Breast epithelium (tissue), 4 donors: ENCODE measurements at places on chromosomes 13 and 19.
A peak's percentile ranks its signal among the peaks of the same experiment; 100 is the strongest.

DNA sequence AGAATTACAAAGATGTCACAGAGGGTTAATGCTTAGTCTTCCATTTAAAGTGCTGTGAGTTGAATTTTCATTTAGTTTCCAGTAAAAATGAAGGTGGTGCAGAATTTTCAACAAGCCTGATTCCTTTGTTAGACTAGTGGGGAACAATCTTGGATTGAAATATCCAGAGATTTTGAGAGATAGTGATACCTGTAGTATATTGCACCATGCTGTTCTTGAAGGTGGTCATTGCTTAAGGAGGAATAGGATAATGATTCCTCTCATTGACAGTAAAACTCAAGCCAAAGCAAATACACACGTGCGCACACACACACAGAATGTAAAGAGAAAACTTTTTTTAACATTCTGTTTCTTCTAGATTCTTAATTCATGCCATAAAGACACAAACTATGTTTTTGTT is 5.3 kb downstream of the PCDH17 start:
- no peak for DNase-seq

DNA sequence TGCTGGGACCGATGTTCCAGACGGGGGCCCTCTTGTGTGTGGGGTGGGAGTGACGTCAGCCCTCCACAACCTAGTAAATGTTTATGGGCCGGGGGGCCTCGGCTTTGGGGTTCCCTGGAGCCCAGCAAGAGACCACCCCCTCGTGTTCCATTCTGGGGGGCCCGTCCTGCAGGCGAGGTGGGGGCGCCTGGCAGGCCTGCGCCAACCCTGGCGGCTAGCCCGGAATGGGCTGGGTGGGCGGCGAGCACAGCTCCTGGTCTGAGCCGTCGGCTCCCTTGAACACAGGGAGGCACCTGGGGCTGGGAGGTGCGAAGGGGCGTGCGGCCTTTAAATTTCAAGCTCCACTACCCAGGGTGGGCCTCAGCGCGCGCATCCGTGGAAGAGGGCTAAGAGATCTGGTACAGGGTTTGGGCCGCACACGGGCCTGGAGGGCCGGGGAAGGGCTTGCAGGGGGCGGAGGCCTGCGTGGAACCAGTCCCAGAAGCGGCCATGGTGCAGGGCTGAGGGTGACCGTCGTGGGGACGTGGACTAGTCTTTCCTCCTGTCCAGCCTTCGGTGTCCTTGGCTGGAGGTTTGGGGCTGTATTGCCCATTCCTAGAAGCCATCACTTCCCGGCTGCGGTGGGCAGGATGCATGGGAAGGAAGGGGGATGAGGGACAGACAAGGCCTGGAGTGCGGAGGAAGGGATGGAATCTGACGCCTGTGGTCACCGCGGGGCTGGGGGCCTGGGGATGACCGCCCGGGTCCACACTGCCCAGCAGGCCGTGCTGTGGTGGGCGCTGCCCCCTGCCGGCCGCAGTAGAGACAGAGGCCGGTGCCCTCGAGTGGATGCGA is 11.4 kb downstream of the NDUFA11 start:
- DNase-seq, result no peak

DNA sequence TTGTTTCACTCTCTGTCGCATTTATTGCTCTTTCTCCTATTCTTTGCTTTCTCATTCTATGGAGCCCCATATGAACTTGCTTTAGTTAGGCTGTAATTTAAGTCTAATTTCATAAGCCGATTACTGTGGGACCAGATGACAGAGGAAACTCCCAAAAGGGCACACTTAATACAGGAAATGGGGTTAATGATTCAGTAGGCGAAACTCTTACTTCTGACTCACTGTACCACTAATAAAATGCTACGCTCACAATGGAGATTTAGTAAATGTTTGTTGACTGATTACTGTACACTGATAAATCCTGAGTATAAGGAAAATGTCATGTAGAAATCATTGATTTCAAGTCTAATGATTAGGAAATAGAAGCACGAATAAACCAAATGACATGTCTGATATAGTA is 276.4 kb downstream of the KLF5 start:
- DNase-seq, result no peak

- no peak for DNase-seq
These were observed 6.9 kb downstream of the THSD1 start for GRCh38 chr13:52399046-52399445.

- no peak for DNase-seq
These were observed 13.3 kb downstream of the CDC16 start for GRCh38 chr13:114248011-114248410.

DNA sequence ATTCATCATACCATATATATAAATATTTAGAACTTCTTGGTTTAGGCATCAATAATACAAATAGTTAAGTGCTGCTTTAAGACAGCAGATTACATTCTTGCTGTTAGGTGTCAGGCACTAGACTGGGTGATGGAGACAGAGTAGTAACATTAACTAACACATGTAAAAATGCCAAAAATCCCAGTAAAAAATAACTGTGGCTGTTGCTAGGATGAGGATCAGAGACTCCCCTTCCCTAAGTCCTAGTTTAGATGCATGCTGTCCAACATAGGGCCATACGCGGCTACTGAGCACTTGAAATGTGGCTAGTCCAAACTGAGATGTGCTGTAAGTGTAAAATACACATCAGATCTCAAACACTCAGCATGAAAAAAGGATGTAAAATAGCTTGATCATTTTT is 94.7 kb downstream of the CDADC1 start:
- no peak for DNase-seq

GRCh38 chr13:26821672-26822071 is 61.1 kb upstream of the GPR12 start:
- no peak for DNase-seq

GRCh38 chr13:99067159-99067985 is 89.5 kb upstream of the DOCK9 start:
- no peak for DNase-seq

DNA sequence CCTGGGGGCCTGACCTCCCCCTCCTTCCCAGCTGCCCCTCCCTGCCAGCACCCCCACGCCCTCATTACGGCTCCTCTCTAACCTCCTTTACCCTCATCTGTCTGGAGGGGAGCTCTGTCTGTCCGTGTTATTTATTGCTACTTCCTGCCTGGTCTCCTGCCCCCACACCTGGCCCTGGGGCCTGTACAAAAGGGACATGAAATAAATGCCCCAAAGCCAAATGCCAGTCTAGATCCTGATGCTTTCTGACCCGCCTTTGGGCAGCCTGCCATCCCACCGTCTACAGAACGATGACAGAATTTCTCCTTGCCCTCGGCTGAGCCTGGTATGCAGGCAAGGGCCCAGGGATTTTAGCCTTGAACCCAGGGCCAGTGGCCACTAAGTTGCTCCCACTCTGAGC is 15.4 kb upstream of the CD22 start:
- DNase-seq, result no peak

DNA sequence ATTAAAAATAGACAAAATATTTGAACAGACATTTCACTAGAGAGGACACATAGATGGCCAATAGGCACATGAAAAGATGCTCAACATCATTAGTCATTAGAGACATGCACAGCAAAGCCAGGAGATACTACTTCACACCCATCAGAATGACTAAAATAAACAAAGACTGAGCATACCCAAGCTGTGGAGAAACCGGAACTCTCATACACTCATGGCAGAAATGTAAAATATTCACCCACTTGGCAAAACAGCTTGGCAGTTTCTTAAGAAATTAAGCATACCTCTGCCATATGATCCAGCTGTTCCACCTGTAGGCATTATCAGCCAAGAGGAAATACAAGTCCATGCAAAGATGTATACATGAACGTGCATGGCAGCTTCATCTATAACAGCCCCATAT is 213.4 kb downstream of the TSHZ3 start:
- no peak for DNase-seq

- DNase-seq, result peak; percentile 98
These were observed 9.9 kb downstream of the LMTK3 start for GRCh38 chr19:48501494-48502349.

- DNase-seq, result no peak
These were observed 20.6 kb downstream of the PBX4 start for GRCh38 chr19:19597809-19598306.

DNA sequence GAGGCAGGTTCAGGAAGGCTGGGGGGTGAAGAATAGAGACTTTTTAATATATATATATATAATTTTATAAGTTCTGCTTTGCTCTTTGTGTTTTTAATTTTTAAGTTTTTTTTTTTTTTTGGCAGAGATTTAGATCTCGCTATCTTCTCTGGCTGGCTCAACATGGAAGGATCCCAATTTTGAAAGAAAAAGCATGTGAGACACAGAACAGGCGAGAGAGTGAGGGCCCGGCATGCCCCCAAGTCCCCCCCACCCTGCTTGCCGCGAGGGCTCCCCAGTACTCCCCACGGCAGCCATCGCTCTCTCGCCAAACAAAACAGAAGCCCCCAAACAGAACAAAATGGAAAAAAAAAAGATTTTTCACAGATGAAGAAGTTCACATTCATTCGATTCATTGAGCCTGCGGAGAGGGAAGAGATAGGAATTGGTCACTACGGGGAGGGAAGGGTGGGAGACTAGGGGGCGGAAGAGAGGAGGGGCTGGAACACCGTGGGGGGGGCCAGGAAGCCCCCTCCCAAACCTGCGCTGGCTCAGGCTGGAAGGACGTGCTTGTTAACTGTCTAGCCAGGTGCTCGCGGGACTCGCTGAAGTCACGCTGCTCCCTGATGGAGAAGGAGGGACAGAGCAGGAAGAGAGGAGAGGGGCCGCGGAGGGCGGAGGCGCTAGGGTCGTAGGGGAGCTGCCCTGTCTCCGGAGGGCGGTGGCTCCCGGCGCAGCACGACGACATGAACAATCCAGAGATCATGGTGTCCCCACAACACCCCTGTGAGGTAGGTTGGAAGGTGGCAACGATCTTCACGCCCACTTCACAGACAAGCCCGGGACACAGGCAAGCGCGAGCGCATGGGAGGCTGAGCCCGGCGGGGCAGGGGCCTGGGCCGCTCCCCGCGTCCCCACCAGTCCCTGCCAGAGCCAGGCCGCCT is 10.6 kb downstream of the KHSRP start:
- DNase-seq, result no peak

DNA sequence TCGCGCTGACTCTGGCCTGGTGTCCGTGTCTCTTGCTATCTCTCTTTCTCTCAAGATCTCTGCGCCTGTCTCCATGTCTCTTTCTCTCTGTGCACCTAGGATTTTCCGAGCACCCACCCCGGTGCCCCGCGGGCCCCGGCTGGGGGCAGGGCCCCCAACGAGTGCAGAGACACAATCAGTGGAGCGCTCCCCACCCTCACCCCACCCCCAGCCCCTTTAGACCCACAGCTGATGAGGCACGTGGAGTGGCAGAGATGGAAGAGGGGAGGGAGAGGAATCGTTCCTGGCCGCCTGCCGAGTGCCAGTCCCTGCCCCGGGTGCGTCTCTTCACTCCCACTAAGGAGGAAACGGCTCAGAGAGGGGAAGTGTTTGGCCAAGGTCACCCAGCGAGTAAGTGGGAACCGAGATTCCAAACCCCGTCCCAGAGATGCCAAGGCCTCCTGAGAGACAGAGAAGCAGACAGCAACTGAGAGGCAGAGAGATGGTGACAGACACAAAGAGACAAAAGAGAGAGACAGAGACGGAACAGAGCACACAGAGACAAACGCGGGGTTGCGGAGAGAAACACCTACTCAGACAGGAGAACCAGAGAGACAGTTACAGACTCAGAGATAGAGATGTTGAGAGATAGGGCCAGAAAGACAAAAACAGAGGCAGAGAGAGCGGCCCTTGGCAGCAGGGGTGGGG is 626 bp upstream of the BCL3 start:
- DNase-seq, result no peak

DNA sequence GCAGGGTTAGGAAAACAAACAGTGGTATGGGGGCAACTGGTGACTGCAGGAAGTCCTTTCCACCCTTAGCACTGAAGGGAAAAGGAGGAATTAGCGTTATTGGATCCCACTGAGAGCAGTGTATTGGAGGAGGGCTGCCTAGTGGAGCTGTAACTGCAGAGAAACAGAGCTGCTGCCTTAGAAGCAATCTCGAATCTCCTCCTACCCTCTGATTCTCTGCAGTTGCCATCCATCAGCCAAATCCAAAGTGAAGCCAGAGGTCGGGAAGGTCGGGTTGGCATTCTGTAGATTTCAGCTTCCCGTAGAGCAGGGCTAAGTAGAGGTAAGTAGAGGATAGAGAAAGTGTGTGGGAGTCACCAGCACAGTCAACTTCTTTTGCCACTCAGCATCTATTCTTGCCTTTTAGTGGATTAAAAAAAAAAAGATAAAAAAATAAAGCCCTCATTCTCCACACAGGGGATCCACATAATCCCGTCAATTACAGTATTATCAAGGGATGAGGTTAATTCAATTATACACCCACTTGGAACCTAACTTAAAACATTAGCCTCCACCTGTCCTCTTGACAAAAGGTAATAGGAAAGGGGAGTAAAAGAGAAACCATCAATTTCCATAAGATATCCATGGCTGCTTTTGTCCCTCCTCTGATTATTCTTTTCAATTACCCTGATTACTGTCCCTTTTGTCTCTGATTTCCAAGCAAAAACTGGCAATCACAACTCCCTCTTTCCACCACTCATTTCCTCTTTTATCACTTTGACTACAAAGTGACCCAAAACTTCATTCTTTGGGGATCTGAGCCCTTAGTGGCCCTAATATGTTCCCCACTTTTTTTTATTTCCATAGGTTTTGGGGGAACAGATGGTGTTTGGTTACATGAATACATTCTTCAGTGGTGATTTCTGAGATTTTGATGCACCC is 234.7 kb downstream of the RBM26 start:
- DNase-seq, result no peak

GRCh38 chr19:46773018-46773399 is 15.4 kb downstream of the SLC1A5 start:
- DNase-seq, result no peak

- no peak for DNase-seq
These were observed 26.7 kb downstream of the ERCC5 start for GRCh38 chr13:102872531-102872930.

- no peak for DNase-seq
These were observed 172.5 kb downstream of the TEX29 start for GRCh38 chr13:111492958-111493357.
